ENCODE measurements at places on chromosomes 7 and 10. TPM values are rescaled to one million over a fixed set of nuclear protein-coding genes. Genes with fewer than 3 reads are reported as not detected.

GRCh38 chr7:70776627-70777101, 355.3 kb upstream of the GALNT17 start:
- peak; percentile 58 for DNase-seq

- no peak for DNase-seq
Measured at GRCh38 chr7:34728156-34728555, 70.1 kb downstream of the NPSR1 start.

DNA sequence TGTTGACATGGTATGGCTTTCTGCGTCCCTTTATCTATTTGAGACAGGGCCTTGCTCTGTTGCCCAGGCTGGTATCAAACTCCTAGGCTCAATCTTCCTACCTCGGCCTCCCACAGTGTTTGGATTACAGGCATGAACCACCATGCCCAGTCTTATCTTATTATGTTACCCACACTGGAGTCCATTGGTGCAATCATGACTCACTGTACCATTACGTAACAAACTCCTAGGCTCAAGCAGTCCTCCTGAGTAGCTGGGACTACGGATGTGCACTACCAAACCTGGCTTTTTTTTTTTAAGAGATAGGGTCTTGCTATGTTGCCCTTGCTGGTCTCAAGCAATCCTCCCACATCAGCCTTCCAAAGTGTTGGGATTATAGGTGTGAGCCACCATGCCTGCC, 66.7 kb downstream of the CCDC3 start:
- no peak for DNase-seq

The BTBD16 gene
- total RNA-seq = not detected

The NXPH1 gene
- total RNA-seq = not detected

The MYL7 gene
- total RNA-seq = not detected

The SLIT1 gene
- total RNA-seq = 1.4 TPM

The TMEM225B gene
- 0.58 TPM for total RNA-seq

The EMX2 gene
- not detected for total RNA-seq
